ENCODE measurements at places on chromosomes 5 and 9.

DNA sequence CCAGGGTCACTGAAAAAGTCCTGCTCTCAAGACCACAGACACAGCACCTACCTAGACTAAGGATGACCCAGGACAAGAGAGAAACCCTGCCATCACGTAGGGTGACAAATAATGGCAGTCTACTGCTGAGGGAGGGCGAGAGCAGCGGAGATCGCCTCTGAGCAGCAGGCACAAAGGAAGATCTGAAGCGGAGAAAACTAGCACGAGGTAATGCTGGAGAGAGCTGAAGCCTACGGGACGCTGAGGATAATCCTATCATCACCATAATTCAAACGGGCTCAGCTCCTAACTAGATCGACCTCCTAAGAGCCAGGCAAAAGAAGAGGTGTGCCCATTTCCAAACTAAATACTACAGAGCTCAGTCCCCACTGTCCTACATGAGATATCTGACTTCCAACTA, 41.3 kb downstream of the FBXO10 start:
- DNase-seq, result no peak

DNA sequence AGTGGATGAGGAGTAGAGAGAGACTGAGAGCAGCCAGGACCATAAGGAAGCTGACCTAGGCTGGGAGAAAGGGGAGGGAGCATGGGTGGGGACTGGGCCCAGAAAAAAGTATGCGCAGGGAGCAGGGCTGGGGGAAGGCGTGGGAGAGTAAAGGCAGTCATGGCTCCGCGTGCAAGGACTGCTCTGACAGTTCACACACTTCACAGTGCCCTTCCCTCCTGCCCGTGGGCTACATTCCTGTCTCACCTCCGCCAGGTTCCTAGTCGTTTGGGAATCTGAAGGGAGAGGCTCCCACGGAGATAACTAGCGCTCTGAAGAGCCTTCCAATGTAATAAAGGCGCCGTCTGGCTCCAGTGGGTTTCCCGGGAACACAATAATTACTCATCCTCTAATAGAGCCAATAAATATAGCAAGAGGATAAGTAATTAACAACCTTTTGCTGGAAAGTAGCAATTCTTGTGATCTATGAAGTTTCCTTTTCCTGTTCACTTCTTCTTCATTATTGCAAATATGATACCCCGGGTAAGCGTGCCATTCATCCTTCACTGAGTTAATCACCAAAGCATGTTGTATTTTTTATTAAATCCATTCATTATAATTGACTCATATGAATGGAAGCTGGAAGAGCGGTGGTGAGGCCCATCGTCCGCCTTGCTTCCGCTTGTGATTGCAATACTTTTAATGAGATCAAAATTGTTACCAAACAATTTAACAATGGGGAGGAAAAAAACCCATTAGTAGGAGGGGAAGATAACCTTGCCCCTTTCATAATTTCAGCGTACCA, 39.3 kb downstream of the TTLL11 start:
- no peak for DNase-seq

GRCh38 chr5:142334538-142334937, 9.7 kb upstream of the SPRY4 start:
- no peak for DNase-seq

GRCh38 chr9:94031946-94032345, 52.3 kb upstream of the PTPDC1 start:
- DNase-seq, result no peak

DNA sequence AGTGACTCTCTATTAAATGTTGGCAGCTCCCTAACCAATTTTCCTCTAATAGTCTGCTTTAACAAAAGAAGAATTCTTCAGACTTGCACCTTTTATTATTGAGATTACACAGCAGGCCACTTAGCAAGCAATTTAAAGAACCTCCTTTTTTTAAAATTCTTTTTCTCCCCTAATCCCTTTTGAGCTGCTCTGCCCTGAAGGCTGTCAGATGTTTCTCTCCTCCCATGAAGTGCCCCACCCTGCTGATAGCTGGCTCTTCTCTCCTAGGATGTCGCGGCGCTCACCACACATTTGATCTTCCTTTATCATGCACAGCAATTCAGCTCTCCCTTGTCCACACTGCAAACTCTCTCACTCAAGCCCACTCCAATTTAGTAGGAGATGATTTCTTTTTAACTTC, 1471.1 kb upstream of the ACO1 start:
- DNase-seq, result no peak

DNA sequence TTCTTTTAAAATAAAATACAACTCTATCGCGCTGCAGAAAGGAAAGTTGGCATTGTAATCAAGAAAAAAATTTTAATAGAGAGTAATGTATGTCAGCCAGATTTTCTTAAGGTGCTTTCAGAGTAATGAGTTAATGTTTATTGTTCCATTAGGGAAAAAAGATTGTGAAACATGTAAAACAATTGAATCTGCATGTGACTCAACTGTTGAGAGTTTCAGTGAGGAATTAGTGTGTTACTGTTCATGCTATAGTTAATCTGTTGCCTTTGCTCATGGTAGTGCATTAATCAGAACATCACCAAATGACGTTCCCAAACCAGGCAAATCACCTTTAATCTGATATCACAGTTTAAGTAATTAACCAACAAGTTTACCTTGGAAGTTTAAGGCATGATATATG, 600.5 kb downstream of the NR2F1-AS1 start:
- DNase-seq, result no peak

- DNase-seq, result no peak
Measured at GRCh38 chr9:71990466-71990865, 69.9 kb downstream of the C9orf57 start.

GRCh38 chr9:9874270-9874669, 738.5 kb downstream of the PTPRD start:
- no peak for DNase-seq

- peak; percentile 39 for DNase-seq
Measured at GRCh38 chr5:79109527-79110492, 1.8 kb upstream of the BHMT start.

GRCh38 chr5:110757118-110757729, 18.4 kb downstream of the SLC25A46 start:
- DNase-seq, result peak; percentile 7

DNA sequence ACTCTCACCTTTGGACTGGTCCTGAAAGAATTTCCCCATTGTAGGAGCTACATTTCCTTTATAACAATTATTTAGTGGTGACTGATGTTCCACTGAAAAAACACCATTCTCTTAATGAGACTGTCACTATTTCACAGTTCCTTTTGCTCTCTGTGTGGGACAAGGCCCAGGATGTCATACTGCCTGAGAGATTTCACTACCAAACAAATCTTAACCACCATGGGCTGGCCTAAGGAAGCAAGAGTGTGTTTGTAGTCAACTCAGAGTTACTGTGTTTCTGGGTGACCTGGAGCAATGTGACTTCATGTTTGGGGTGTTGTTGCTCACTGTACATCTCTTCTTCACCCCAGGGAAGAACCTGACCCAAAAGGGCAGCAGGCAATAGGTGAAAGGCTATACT, 50.1 kb upstream of the ZNF608 start:
- no peak for DNase-seq

GRCh38 chr9:135906291-135907005, 898 bp downstream of the CAMSAP1 start:
- peak; percentile 31 for DNase-seq

DNA sequence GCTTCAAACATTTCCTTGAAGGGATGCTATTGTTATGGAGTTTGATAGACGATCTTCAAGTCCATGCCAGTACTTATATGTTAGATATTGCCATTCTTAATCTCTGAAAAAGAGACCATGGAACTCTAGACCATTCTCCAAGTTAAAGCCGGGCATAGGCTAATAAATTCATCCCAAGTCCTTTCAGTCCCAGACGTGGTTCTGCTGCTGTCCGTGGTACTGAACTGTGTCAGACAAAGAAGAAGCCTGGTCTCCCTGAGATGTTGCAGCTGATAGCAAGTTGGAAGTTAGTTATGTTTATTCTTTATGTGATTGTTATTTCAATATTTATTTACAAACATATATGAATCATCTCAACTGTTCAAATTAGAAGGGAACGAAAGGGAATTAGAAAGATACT, 158.7 kb downstream of the NMUR2 start:
- peak; percentile 8 for DNase-seq

GRCh38 chr9:86747711-86748110, 199.6 kb downstream of the GAS1 start:
- no peak for DNase-seq

DNA sequence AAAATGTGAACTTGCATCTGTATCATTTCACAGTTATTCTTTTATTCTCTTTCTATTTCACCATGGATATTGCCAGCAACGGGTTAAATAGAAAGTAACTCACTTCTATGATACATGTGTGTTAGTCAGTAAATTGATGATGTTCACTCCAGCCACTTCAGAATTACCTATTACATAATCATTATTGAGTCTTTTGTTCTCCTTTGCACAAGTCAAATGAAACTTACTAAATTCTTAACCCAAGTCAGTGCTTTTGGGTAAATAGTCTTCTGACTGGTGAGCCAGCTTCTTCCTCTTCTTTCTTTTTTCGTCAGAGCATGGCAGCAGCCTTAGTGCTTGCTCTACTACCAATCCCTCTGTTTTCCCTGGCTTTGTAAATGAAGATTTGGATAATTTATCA, 344.3 kb downstream of the RAB3C start:
- no peak for DNase-seq

DNA sequence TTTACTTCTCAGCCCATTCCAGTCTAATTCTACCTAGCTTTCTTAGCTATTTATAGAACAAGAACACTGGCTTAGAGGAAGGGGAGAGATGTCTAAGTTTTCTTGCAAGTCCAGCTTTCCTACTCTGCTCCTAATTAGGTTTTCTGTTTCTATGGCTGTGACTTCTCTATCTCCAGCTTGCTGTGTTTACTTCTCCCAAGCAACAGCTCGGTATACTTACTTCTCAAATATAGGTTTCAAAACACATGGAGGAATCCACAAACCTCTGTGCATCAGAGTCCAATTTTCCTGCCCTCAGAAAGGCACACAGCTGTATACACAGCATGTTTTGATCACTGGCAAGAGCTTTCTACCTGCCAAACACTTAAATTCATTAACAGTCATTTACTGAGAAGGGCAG, 17.4 kb upstream of the HMGCR start:
- no peak for DNase-seq

GRCh38 chr9:130058154-130058553, 4.4 kb downstream of the GPR107 start:
- no peak for DNase-seq

GRCh38 chr9:68651280-68651893, 53.7 kb upstream of the PIP5K1B start:
- DNase-seq, result peak; percentile 9

DNA sequence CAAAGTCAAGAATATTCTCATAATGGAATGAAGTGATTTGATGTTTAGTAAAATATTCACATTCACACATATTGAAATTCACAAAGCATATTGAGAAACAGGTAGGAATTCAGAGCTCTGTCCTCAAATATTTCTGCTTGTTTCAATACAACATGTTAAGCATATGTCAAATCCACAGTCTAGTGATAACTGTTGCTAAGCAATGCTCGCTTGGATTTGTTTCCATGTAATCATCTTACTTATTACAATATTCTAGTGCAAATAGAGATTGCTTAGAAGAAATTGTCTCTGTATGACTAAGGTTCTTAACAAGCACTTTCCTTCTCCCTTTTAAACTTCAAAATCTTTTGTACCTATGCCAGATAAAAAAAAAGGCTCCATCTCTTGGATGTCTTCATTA, 995.7 kb downstream of the CDH18 start:
- no peak for DNase-seq

DNA sequence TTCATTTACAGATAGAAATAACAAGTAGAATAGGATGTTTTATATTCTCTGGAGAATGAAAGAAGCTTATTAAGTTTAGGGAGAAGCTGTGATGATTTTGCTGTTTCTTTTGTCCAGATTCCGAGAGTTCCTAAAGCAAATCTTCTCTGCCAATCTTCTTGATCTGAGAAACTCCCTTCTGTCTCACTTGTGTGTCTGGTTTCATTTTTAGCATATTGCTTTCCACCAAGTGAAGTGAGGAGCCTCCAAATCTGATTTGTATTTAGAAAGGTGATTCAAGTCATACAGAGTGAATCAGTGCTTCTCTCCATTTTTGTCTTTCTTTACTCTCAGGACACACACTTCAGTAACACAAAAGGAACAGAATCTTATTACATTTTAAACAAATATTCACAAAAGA, 48.4 kb downstream of the STX17 start:
- DNase-seq, result no peak

DNA sequence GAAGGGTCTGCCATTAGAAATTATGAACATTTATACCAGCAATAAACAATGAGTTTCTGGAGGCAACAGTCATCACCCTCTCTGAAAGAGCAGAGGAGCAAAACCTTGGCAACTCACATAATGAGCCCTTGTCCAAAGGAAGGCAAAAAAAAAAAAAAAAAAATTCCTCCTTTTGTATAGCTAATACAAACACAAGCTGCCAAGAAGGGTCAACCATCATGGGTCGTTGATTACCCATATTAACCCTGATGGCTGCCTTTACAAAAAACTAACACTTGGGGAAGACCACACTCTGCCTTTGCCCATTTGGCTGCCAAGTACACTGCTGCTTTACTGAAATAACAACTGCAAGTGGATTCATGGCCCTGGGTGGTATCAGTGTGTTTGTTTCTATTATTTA, 272.7 kb downstream of the ADAMTSL1 start:
- no peak for DNase-seq

DNA sequence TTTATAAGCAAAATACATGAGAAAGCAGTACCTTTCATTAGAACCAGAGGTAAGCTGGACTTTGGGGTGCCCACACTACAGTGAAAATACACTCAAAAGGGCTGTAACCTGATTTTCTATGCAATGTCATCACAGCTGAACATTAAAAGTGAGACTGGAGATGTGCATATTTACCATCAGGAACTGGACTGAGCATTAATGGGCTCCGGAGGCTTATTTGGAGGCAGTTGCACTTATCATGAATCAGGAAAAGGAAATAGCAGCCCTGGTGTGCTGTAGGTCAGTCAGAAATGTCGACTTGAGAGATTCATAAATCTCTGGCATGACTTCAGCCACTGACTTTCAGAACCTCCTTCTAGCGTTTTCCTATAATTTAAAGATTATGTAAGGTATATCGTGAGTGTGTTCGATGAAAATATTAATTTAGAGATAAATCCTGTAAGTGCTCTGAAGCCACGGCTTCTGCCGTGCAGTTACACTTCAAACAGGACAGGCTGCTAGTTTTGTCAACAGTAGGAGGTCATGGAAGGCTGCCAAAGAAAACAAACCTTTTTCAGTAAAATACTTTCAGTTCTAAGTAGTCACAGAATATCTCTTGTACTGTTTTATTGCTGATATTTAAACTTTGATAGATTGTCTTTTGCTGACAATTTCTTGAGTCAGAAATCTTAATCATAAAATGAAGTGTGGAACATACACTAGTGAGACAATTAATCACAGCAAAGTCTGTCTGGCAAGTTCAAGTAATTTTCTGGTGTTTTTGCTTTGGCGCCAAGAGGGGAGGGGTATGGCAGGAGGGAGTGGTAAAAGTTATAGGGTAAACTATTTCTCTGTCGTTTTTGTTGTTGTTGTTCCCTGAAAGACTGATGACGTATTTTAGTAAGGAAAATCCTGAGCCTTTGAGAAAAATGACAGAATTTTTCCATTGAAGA, 939.7 kb downstream of the NR2F1-AS1 start:
- no peak for DNase-seq

GRCh38 chr9:127407492-127407843, 10.5 kb downstream of the SLC2A8 start:
- DNase-seq, result no peak

GRCh38 chr9:131747352-131747751, 7.5 kb upstream of the RAPGEF1 start:
- peak; percentile 35 for DNase-seq
